ENCODE measurements at places on chromosomes 11 and 22.

GRCh38 chr11:94934362-94934761, 39.0 kb downstream of the CWC15 start:
- no peak for DNase-seq

DNA sequence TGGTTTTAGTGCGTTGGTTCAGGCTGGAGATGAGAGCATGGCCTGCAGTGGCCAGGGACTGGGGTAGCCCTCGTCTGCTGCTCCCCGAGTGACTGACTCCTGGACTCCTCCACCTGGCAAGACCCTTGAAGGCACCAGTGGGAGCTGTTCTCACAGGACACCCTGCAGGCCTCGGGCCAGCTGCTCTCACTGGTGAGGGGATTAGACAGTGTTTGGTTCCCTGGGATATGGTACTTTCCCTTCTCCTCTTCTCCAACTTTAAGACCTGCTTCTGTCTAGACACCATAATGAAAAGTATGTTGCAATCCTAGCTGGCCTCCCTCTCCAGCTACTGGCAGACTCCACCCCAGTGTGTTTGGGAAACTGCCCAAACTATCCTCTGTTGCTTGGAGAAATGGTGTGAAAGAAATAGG, 168.8 kb upstream of the CADM1 start:
- peak; percentile 61 for DNase-seq

DNA sequence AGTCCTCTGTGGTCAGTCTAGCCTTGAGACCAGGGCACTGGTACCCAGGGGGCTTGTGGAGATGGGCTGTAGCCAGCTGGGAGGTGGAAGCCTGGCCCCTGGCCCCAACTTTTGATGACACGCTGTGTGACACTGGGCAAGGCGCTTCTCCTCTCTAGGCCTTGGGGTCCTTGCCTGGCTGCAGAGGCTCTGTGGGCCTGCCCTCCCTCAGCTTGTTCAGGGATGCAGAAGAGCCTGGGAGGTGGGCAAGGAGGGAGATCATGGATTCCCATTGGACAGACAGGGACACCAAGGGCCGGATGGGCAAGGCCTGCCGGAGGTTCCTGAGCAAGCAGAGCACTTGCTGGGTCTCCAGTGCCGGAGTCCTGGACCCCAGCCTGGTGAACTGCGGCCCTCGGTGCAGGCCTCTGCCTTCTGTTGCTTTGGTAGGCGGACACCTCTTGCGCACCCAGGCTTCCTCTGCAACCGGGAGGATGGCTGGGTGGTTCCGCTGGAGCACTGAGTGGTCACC, 1.3 kb upstream of the PPP2R5B start:
- DNase-seq: no peak

DNA sequence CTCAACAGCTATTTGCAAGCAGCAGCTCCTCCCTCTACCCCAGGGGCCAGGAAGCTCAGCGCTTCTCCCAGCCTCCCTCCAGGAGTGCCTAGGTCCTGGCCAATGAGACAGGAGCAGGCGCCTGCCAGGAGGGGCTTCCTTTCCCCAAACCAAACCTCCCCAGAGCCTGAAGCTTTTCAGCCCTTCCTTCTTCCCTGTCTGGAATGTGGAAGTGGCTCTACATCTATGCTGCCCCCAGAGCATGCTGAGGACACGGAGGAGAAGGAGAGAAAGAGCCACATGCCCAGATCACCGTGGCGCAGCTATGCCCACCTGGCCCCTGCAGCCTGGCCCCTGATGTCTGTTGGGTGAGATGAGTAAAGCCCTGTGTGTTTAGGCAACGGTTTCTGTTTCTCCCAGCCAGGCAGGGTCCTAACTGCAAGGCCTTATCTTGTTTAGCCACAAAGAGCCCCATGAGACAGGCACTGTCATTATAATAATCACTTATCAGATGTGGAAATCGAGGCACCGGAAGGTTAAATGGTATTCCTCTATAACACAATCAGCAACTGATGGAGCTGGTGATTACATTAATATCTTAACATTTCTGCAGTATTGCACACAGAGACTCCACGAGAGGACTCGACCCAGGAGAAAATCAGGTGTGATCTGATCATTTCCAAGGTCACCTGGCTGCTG, 315.8 kb downstream of the CTTN start:
- DNase-seq: no peak

GRCh38 chr11:11416917-11417316, 63.9 kb upstream of the CSNK2A3 start:
- DNase-seq: peak; percentile 97

DNA sequence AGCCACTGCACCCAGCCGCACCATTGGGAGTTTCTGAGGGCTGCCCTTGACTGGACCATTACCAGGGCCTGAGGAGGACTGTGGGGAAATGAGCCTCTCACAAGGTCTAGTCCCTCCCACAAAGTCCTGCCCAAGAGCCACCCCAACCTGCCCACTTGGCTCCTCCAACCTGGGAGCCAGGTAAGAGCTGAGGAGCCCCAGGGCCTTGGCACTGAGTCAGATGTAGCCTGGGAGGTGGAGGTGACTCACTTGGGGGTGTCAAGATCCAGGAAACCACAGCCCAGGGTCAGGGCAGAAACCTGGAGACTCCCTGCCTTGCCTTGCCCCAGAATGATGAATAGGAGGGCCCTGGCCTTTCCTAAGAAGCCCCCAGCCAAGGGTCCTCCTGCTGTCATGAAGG, 25.8 kb upstream of the P2RY2 start:
- DNase-seq: no peak

DNA sequence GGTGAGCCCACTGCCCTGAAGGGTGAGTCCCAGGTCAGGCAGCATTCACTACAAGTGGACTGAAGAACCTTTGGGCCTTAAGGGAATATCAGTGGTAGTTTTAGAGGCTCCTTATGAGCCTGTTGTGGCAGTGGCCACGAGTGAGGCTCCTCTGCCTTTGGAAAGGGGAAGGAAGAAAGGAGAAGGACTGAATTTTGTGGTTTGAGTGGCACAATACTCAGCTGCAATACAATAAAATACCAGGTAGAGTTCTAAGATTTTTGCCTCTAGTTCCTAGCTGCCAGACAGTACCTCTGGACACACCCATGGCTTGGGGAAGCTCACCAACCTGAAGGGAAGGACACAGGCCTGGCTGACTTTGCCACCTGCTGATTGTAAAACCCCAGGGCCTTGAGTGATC, 260.9 kb downstream of the DYNC2H1 start:
- DNase-seq: peak; percentile 52
